ENCODE measurements at places on chromosomes 1 and 21.
A peak's percentile ranks its signal among the peaks of the same experiment; 100 is the strongest.

DNA sequence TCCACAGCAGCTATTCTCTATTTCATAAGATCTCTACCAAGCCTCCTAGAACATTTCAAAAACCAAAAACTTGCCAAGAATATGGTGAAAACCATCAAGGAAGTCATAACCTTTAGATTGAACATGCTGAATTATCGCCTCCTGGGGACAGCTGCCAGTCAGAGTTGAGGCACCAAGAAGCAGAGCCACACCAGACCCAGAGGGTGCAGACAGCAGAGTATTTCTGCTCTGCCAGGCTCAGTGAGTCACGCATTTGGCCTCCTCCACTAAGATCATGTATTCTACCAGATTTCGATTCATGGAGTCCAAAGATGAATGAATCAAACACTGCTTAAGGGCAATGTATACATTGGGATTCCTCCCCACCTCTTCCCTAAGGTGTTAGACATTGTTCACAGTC, 2.1 kb downstream of the F3 start:
- DNase-seq, result no peak

DNA sequence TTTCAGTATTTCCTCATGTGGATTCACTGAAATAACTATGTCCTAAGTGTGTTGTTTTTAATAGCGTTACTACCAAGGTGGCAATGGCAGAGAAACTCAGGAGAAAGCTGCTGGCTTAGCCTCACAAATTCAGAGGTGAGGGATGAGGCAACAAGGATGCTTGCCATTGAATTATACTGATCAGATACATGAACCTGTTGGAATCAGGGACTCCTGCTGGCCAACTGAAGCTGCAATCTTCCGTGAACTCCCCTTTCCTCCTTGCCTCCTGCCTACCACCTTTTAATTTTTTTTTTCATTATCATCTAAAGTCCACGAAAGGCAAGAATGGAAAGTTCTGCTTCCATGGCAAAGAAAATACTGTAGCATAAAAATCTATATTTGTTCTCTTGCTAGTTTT, 254.7 kb downstream of the NFIA start:
- no peak for DNase-seq

GRCh38 chr1:945688-946556, 13.1 kb downstream of the NOC2L start:
- DNase-seq, result no peak

- no peak for DNase-seq
These were observed 47.4 kb downstream of the PTPRC start for GRCh38 chr1:198686069-198686728.

DNA sequence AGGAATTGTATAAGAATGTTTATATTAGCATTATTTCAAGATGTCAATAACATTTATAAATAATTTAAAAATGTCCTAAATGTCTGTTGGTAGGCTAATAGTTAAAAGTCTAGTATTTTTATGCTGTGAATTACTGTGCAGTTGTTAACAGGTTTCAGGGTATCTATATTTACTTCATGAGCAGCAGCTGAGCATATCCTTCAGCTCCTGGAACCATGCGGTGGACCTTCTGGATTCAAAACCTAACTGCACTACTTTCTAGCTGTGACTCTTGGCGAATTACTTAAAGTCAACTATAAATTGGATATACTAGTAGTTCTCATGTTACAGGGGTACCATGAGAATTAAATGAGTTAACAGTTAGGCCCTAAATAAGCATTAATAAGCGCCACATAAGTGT, 3.7 kb downstream of the CEP350 start:
- DNase-seq, result no peak

- DNase-seq, result no peak
These were observed 117.2 kb downstream of the BRINP2 start for GRCh38 chr1:177287994-177288393.

DNA sequence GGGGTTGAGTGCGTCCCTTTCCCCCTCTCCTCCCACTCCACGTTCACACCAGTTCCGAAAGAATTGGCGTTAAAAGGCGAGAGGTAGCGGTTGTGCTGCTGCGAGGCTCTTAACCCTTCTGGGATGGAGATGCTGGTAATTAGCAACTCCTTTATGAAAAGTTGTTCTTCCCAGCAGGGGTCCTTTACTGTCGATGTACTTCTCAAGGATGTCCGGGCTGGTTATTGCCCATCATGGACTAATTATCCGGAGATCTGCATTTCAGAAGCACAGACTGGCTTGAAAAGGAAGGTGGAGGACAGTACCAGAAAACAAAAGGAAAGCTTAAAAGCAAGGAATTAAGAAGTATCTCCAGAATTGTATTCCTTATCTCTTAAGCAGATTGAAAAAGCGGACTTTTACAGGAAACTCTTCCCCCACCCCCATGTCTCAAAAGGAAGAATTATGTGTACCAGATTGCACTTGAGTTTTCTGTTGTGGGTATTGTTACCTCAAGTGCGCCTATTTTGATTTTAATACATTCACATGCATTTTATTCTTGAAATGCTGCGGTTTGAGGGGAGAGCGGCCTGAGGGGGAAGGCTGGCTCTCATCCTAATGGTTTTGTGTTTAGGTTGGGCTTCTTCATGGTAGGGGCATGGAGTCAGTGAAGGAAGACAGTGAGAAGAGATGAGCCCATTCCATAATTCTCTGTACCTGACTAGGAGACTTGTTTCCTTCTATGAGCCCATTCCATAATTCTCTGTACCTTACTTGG, 1.5 kb downstream of the AK4 start:
- DNase-seq, result no peak

DNA sequence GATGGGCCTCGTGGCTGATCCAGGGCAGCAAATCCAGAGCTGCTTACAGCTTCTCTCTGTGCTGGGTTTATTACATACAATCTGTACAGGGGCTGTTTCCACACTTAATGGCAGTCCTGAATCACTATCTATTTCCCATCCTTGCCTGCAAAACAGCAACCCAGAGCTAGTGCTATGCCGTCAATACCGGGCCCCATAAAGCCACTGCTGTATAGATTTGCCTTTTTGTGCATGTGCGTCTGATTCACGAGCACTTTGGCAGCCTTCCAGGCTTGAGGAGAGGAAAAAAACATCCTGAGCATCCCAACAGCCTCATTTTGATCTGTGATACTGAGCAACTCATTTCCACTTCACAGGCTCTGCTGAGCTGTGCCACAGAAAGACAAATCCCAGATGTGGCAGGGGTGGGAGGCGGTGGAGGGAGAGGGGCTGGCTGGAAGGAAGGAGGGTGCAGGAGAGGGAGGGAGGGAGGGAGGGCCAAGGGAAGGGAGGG, 65.2 kb upstream of the TARBP1 start:
- peak; percentile 21 for DNase-seq

DNA sequence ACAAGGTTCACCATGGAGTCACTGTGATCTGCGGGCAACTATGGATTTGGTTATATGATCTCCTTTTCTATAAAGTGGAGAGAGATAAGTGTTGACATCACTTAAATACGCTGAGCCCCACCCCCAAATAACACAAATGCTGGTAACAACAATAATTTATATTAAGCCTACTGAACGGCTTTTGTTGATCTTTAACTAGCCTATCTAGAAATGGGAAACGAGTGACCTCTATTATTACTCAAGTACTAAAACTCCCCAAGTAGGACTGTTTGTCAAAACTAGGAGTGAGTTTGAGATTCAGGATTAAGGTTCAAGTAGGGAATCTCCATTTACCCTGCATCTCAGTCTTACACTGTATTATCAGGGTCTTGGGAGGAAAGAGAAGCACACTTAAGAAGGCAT, 52.2 kb downstream of the MAP3K7CL start:
- DNase-seq, result no peak

- DNase-seq, result no peak
These were observed 7.0 kb downstream of the C1orf53 start for GRCh38 chr1:197909384-197909783.

- no peak for DNase-seq
These were observed 118.7 kb upstream of the BARHL2 start for GRCh38 chr1:90835661-90836344.

GRCh38 chr1:98276514-98276913, 355.7 kb upstream of the DPYD start:
- no peak for DNase-seq

DNA sequence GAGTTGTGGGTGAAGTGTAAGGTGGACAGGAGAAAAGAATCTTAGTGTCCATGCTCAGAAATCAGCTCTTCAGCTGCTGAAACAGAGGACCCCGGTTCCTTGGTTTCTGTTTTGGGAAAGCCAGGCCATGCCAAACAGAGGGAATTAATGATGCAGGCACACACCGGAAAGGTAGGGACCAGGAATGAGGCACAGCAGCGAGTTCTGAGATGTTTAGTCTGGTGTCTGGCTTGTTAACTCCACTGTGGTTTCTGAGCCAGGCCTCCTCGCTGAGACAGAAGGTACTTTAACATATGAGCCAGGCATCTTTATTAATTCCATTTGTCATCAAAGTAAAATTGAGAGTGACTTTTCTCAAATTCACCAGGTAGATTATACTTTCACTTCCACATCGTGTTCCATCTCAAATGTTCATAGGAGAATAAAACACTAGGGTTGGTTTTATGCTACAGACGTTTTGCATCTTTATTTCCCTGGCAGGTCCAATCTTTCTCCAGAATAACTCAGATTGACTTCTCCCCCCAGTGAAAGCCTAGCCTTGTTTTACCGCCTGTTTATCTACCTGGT, 23.5 kb downstream of the LRRC8D start:
- peak; percentile 29 for DNase-seq

DNA sequence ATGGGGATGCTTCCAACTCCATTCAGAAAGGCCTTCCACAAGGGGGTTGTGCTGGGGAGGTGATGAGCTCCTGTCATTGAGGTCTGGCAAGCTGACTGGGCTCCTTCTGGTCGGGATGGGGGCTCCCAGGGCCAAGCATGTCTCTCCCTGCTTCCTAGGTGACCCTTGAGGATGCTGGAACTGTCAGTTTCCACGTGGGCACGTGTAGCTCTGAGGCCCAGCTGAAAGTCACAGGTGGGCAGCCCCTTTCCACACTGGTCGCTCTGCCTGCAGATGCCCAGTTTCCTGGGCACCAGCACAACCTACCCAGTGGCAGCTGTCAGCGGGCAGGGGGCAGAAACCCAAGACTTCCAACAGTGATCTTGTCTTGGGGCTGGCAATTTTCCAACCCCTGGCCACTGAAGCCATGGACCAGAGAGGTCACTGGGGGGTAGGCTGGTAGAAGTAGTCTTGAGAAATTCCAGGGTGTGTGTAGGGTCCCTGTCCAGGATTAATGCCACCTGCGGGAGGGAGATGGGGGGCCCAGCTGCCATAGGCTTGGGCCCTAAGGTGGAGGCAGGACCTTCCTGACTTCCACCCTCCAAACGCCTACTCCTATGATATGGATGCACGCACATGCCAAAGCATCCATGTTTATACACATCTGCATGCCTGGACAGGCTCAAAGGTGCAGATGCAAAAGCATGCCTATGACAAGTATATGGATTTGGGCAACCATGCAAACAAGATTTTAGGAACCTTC, 97.1 kb downstream of the TRIM11 start:
- no peak for DNase-seq

DNA sequence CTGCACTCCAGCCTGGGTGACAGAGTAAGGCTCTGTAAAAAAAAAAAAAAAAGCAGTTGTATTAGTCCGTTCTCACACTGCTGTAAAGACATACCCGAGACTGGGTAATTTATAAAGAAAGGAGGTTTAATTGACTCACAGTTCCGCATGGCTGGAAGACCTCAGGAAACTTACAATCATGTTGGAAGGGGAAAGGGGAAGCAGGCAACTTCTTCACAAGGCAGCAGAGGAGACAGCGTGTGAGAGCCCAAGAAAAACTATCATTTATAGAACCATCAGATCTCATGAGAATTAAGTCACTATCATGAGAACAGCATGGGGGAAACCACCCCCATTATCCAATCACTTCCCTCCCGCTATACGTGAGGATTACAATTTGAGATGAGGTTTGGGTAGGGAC, 151.7 kb upstream of the NR5A2 start:
- DNase-seq, result no peak

Data from activated CD4-positive, alpha-beta T cell treated with anti-CD3 and anti-CD28 coated beads for 24 hours (primary cell).